Neural crest cell (in vitro differentiated cells): ENCODE measurements at places on chromosomes 7 and 10.
A peak's percentile ranks its signal among the peaks of the same experiment; 100 is the strongest.

GRCh38 chr10:110708776-110709443, 64.8 kb downstream of the RBM20 start:
- no peak for DNase-seq

- no peak for DNase-seq
These were observed 171.0 kb downstream of the SND1 start for GRCh38 chr7:127822822-127823508.

- DNase-seq = no peak
These were observed 69.6 kb downstream of the VPS50 start for GRCh38 chr7:93301736-93302135.

DNA sequence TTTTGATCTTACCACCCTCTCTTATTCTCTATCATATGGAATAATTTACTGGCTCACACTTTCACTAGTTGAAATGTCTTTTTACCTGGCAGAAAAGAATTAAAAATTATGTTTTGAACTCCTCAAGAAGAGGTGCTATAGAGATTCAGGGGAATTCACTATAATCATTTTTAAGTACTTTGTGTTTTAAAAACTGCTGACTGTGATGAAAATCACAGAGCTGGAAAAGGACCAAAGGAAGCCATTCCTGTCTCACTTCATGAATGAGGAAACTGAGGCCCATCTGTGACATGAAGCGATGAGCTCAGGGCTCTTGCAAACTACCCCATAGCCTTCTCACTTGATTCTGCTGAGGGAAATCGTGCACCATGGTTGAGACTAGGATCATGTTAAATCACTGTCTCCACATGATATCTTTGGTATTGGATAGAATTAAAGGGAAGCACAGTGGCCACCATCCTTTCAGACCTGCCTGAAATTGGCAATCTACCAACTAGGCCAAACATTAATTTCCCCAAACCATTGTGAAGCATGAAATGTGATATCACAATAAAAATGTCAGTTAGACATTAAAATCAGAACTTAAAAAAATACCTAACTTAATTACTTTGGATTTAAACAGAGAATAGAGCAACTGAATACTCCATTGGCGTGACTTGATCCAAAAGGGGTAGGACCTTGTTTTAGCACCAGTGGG, 141.0 kb downstream of the FZD1 start:
- no peak for DNase-seq

DNA sequence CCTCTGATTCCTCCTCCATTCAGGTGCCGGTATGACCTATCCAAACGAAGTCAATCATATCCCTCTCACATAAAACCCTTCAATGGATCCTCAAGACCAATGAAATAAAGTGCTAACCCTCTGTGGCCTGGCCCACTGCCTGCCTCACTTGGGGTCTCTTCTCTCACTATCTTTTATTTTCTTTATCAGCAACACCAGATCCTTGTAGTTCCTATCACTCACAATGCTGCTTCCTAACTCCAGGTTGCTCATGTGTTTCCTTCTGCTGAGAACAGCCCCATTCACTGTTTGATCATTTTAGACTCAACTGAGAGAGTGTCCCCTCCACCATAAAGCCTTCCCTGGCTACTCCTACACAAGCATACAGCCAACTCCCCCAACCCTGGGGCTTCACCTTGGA, 180.6 kb downstream of the DOCK4 start:
- no peak for DNase-seq

DNA sequence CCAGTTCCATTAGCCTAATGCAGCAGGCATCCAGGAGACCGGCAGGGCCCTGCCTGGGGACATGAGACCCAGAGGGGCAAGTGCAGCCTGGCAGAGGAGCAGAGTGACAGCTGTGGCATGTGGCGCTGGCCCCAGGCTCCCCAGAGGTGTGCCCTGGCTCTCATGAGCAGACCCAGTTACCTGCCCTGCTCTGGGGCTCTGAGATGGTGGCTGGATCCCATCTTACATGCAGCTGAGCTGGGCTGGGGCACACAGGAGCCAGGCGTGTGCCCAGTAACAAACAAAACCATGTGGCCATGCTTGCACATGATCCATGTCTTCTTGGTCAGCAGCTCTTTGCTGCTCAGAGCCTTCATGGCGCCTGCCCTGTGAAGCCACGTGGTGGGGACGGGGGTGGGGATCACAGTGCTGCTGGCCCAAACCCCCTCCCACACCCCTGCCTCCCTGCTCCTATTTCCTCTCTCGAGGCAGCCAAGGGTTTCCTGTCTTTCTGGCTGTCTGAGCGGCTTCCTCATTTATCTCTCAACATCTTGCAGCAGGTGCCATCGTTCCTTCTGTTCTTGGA, 40.3 kb upstream of the GTF2I start:
- DNase-seq = no peak

DNA sequence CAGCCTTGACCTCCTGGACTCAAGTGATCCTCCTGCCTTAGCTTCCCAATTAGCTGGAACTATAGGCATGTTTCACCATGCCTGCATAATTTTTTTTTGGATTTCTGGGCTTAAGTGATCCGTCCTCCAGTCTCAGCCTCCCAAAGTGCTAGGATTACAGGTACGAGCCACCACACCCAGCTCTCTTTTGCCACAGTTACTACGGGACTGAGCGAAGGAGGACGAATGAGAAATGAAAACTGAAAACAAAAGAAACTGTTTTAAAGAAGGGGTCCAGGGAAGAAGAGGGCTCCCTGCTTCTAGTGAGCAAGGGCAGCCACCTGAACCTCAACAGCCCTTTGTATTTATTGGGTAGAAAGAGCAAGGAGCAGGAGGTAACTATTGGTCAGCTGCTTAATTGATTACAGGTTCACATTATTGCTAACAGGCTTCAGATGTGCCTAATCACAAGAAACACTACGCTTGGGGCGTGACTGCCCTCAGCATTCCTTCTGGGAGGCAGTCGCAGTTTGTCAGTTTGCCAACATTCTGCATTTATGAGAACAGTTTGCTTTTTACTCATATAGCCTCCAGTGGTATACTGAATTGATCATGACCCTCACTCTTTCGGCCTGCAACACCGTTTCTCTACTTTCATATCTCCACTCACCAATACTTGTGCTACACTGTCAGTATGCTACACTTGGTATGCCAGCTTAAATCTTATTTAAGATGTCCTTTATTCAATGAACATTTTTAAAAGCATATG, 676.8 kb downstream of the DNAJB9 start:
- DNase-seq = no peak

GRCh38 chr10:97788552-97789442, 17.0 kb upstream of the SFRP5 start:
- no peak for DNase-seq

GRCh38 chr7:18445916-18446520, 49.5 kb upstream of the HDAC9 start:
- DNase-seq = no peak

- no peak for DNase-seq
These were observed 109.4 kb downstream of the MAD1L1 start for GRCh38 chr7:2123360-2123759.

DNA sequence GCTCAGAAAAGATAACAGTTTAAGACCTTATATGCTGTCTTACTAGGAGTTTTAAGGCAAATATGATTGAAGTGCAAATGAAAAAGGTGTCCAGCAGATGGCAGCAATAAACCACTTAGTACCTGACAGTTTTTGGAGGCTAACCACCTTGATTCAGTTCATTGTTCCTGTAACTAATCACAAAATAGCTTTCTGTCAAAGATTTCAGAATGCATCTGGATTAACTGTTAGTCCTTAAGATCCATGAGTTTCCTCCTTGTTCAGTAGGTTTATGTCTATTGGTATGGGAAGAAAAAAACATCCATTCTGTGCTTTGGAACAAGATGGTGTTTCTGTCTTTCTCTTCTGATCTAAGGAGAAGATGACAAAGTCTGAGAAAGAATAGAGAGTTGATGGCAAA, 46.6 kb downstream of the CCSER2 start:
- DNase-seq = peak; percentile 20

DNA sequence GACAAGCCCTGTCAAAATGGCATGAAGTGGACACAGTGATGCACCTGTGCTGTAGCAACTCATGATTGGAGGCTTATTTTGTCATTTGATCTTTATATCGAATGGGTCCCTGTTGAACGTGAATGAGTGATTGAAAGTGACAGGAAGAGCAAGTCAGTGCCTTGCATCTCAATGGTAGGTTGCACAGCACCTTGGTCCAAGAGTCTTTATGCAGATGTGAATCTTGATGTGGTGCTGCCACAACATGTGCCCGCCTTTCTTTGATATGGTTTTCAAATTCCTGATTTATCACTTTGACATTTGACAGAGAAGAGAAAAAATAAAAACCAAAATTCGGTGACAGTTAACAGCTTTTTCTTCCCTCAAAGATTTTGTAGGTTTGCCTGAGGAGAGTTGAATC, 1182.4 kb downstream of the DNAJB9 start:
- DNase-seq = no peak

GRCh38 chr7:36895192-36895591, 170.9 kb upstream of the AOAH start:
- DNase-seq = no peak

- DNase-seq = no peak
These were observed 56.6 kb downstream of the TWIST1 start for GRCh38 chr7:19060761-19061259.

GRCh38 chr7:99422625-99423024, 13.9 kb downstream of the BUD31 start:
- DNase-seq = no peak

GRCh38 chr7:56087445-56087844, 5.3 kb downstream of the PHKG1 start:
- DNase-seq = no peak

GRCh38 chr7:157670490-157671357, 333.9 kb downstream of the DNAJB6 start:
- no peak for DNase-seq

- DNase-seq = no peak
These were observed 1303.2 kb upstream of the LRRTM3 start for GRCh38 chr10:65622608-65623007.

- DNase-seq = no peak
These were observed 290.5 kb upstream of the AKR1E2 start for GRCh38 chr10:4535521-4535920.

DNA sequence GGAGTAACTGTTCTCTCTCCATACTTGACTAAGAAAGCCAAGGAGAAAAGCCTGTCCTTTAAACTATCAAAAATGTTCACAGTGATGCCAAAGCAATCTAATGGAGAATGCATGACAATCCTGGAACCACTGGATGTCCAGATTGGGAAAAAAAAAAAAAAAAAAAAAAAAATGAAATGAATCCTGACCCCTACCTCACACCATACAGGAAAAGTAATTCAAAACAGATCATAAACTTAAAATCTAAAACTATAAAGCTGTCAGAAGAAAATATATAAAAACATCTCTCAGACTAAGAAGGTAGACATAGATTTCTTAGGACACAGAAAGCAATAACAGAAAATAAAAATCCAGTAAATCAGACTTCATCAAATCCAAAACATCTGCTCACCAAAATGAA, 18.4 kb downstream of the FBXW4 start:
- DNase-seq = no peak

DNA sequence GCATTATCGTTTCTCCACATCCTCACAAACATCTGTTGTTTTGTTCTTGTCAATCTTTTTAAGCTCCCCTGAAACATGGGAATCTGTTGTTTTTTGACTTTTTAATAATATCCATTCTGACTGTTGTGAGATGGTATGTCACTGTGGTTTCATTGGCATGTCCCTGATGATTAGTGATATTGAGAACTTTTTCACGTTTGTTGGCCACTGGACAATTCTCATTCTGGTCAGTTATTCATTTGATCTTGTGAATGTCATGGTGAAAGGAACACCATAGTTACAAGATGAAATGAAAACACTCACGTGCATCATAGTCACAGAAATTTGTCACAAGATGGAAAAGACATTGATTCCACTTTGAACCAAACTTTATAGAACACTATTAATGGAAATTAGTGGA, 20.5 kb upstream of the SGCE start:
- DNase-seq = no peak

- peak; percentile 66 for DNase-seq
These were observed 27.8 kb downstream of the NKX2-3 start for GRCh38 chr10:99560277-99561126.
